Activated CD4-positive, alpha-beta T cell treated with anti-CD3 and anti-CD28 coated beads for 4 hours (primary cell): ENCODE measurements at places on chromosomes 1 and 21.
A peak's percentile ranks its signal among the peaks of the same experiment; 100 is the strongest.

- DNase-seq, result no peak
Measured at GRCh38 chr21:36710729-36711048, 11.8 kb downstream of the SIM2 start.

DNA sequence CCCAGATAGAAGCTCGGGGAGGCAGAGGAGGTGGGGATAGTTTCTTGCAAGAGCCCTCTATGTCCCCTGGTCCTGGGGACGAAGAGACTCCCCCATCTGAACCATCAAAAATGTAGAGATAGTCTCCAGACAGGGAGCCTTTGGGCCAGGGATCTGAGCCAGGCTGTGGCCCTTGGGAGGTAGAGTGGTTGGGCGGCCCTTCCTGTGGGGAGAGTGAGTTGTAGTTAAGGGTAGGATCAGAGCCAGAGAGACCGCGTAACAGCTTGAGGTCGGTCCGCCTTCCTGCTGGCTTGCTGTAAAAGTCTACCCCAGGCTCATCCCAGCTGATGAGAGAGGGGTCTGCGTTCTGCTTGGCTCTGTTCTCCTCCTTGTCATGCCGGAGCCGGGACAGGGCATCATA lies 25.3 kb downstream of the PIK3C2B start:
- DNase-seq, result no peak

- no peak for DNase-seq
Measured at GRCh38 chr1:15089258-15089992, 64.1 kb upstream of the TMEM51 start.

GRCh38 chr1:238485912-238486209 lies 595.1 kb upstream of the ZP4 start:
- DNase-seq, result no peak

DNA sequence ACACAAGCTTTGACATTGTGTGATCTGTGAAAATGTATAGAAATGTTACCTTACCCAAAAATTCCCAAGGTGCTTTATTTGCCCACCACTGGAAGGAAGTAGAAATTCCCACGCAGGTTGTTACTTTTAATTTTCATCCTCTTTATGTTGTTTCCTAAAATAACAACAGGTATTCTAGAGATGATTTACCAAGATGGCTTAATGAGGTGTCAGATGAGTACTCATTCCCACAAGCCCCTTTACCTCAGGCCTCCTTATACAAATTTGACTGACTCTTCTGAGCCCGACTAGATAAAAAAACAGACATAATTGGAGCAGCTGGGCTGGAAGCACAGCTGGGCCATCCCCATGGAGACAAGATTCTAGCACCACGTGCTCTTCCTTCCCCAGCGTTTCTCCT lies 114.6 kb downstream of the LIPI start:
- DNase-seq, result no peak

GRCh38 chr1:161201836-161202712 lies at the start of gene NDUFS2:
Gene NDUFS2, plus strand, starts transcription at chr1:161202367. Its CDS starts 19 bp downstream, at chr1:161202386.
- DNase-seq, result peak; percentile 95

DNA sequence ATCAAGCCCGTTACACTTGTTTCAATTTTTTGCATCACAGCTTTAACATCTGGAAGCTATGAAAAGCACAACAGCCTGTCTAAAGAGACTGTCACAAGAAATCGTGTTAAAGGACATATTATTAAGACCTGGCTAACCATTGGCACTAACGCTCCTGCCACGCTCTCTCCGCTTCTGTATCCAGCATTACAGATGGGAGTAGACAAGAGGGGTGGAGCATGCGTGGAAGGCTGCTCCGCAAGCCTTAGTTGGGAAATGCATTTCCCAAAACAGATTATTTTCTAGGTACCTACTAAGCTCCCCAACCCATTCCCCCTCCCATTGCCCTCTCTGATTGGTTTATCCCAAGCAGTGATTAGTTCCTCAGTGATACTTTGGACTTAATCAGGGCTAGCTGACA lies 72.4 kb downstream of the NTNG1 start:
- no peak for DNase-seq

GRCh38 chr1:21546122-21546825 lies 37.1 kb downstream of the ALPL start:
- DNase-seq, result no peak

GRCh38 chr1:39925721-39926342 lies 24.1 kb upstream of the MYCL start:
- DNase-seq, result no peak

DNA sequence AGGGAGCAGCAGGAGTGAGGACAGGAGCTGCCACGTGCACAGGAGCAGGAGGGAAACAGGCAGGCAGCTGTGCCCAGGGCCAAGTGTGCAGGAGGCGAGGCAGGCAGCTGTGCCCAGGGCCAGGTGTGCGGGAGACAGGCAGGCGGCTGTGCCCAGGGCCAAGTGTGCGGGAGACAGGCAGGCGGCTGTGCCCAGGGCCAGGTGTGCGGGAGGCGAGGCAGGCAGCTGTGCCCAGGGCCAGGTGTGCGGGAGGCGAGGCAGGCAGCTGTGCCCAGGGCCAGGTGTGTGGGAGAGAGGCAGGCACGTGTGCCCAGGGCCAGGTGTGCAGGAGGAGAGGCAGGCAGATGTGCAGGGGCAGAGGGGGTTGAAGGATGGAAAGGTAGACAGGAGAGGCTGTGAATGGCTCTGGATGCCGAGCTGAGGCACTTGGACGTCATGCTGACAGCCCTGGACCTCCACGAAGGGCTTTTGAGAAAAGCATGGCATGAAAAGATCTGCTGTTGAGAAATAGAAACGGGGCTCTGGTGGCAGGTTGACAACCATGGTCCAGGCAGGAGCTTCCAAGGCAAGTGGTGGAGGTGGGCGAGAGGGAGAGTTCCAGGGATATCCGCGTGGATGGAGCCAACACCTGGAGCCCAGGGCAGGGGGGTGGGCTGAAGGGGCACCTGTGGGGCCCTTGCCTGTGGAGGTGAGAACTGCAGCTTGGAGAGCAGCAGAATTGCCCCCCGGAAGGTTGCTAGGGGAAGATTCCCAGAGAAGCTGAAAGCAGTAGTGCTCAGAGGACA lies 19.1 kb upstream of the NPHP4 start:
- no peak for DNase-seq

DNA sequence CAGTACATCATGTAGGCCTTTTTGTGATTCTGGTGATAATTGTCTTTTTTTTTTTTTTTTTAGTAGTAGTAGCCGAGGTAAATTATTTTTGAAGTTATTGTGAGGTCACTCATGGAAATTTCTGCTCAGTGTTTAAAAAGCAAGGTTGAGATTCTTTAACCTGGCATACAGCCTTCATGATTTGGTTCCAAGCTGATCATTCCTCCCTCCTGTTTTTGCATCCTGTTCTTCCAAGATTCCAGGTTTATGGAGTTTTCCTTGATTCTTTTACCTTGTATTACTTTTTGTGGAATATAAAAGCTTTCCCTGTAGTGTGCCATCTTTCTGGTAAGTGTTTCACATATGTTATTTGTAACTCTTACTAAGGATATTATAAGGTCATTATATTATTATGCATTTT lies 9.1 kb downstream of the ZFYVE9 start:
- DNase-seq, result no peak

GRCh38 chr21:42027085-42027821 lies 17.1 kb upstream of the ZBTB21 start:
- no peak for DNase-seq

DNA sequence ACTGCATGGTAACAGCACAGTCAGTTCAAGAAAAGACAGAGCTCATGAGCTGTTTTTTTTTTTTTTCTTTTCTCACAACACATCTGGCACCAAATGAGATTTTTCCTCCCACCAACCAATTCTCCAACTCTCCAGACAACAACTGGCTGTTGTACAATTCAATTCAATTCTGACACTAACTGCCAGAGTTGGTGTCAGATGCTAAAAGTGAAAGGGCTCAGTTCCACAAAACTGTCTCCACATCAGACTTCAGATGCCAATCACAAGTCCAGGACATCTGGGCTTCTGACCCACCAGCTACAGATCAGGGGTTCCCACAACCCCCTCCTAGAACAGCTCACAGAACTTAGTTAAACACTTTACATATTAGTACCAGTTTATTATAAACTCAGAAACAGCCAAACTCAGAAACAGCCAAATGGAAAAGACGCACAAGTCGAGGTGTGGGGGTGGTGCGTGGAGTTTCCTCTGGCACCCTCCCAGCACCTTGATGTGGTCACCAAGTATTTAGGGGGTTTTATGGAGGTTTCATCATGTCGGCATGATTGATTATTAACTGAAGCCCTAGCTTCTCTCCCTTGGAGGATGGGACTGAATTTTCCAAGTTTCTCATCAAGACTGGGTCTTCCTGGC lies 39.2 kb upstream of the LRRC8D start:
- peak; percentile 76 for DNase-seq

DNA sequence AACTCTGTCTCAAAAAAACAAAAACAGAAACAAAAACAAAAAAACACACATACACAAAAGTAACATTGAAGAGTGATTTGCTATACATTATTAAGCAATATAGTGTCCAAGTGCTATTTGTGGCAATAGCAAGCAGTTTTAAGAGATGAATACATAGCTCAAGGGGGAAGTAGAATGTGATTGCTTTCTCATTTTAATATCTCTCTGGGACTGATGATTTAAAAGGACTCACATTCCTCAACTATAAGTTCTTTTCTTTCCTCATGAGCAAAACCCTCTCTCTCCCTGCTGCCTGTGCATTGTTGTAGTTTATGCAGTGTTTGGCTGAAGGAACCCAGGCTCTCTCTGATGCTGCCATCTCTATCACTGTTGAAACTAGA lies 47.0 kb upstream of the CSF1 start:
- no peak for DNase-seq

- no peak for DNase-seq
Measured at GRCh38 chr1:83882906-83883305, 116.0 kb downstream of the TTLL7 start.

- no peak for DNase-seq
Measured at GRCh38 chr1:108889706-108890384, 13.1 kb downstream of the GPSM2 start.

DNA sequence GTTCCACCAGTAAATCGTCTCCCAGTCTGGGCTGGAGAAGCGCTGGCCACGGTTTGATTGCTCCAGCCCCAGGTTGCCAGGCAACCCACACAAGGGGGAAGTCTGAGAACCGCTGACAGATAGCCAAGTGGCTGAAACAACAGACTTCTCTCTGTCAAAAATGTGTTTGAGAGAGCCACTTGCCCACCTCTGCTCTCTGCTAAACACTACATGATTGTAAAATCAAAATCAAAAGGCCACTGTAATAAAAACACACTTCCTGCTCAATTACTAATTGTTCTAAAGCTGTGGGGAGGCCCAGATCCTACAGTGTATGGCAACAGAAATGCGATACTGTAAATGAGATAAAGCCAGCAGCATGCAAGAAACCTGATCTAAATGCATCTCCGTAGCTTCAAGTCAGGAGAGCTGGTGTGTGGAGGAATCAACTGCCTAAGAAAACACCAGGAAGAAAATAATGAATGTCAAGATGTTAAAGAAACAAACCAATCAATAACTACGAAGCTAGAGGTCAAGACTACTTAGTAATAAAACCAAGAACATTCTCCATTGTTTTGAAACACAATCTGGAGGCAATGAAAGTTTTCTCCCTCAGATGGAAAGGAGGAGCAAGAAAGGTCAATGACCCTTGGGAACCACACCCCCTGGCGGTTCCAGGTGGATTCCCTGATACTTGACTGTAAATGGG lies 121.2 kb downstream of the SLC45A1 start:
- no peak for DNase-seq

DNA sequence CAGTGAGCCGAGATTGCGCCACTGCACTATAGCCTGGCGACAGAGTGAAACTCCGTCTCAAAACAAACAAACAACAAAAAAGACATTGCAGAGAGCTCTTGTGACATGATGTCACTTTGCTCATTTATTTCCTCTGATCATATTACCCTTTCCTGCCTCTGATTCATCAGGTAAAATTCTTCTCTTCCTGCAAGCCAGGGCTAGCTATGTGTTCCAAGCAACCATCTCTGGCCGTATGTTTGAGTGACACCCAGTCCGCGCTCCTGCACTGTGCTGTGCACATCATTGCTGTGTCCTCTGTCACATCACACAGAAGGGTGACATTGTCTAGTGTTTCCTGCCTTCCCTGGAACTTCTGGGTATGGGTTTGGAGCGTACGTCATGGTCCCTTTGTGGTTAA lies 251.3 kb downstream of the PCP4 start:
- DNase-seq, result no peak

DNA sequence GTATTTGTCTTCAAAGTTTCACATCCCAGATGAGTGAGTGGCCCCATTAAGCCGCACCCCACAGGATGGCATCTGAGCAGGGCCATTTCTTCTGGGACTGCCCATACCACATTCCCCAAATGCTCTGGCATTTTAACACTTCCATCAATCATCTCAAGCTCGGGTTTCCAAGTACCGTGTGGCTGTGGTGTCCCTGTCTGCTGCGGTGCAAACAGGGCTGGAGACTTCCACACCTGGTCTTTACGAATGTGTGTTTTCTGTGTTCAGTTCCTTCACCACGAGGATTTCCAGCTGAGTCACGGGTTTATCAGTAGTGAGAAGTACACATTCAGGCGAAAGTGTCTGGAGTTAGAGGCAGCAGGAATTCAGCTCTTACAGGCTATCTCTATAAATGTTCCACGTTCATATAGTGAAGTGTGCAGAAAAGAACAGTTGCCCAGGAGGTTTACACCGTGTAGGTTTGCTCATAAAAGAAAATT lies 195.2 kb downstream of the RHOU start:
- no peak for DNase-seq

DNA sequence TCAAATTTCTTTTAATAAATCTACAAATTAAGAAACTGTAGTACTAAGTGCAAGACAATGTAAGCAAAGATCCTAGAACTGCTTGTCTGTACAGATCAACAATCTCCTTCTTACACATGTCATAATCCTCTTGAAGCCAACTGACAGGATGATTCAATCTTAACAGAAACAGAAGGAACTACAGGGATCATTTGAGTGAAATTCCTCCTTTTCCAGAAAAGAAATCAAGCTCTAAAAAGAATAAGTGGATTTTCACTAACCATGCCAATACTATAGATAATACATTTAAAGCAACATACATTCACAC lies 53.2 kb downstream of the RAB3GAP2 start:
- no peak for DNase-seq

DNA sequence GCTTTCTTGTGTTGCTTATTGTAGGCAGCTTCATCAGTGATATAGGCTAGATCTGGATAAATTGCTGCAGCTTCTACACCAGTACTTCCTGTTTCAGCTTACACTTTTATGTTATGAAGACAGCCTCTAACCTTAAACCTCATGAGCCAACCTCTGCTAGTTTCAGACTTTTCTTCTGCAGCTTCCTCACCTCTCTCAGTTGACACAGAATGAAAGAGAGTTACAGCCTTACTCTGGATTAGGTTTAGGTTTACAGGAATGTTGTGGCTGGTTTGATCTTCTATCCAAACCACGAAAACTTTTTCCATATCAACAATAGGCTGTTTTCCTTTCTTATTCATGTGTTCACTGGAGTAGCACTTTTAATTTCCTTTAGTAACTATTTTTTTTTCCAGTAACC lies 76.9 kb upstream of the RNPC3 start:
- DNase-seq, result no peak
